Pulmonary artery endothelial cell (primary cell): ENCODE measurements at places on chromosomes 7 and 10. TPM values are rescaled to one million over a fixed set of nuclear protein-coding genes. Genes with fewer than 3 reads are reported as not detected.

HPS1 gene
- total RNA-seq = 27.1 and 28.8 TPM in 2 replicates

HK1 gene
- total RNA-seq = 157 and 201 TPM in 2 replicates

GRCh38 chr10:77197544-77197943 is 440.1 kb downstream of the KCNMA1 start:
- no peak for DNase-seq

GRCh38 chr7:111388912-111389311 is 173.4 kb downstream of the IMMP2L start:
- no peak for DNase-seq

- DNase-seq = no peak
Measured at GRCh38 chr7:25861601-25862260, 290.3 kb upstream of the NFE2L3 start.

- DNase-seq = no peak
Measured at GRCh38 chr7:18901351-18901750, 216.1 kb downstream of the TWIST1 start.
